ENCODE measurements at places on chromosomes 4 and X.

- peak; percentile 33 for DNase-seq
Observed at GRCh38 chrX:21528076-21528475, 130.1 kb downstream of the KLHL34 start.

DNA sequence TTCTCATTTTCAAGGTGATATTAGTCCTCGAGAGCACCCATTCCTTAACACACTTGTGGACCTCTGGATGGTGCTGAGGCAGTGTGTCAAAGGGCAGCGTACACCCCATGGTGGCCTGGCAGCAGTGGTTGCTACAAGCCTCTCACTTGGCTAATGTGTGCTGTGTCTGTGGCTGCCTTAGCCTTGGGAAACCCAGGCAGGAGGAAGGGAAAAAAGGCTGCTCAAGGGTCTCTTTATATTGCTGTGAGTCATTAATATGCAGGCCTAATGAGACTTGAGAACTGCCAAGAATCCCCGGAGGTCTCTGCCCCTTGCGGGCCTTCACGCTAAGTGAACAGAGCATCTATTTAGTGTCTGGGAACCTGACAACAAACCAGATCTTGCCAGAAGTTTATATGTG lies 7.0 kb downstream of the PCDH10 start:
- DNase-seq = no peak

DNA sequence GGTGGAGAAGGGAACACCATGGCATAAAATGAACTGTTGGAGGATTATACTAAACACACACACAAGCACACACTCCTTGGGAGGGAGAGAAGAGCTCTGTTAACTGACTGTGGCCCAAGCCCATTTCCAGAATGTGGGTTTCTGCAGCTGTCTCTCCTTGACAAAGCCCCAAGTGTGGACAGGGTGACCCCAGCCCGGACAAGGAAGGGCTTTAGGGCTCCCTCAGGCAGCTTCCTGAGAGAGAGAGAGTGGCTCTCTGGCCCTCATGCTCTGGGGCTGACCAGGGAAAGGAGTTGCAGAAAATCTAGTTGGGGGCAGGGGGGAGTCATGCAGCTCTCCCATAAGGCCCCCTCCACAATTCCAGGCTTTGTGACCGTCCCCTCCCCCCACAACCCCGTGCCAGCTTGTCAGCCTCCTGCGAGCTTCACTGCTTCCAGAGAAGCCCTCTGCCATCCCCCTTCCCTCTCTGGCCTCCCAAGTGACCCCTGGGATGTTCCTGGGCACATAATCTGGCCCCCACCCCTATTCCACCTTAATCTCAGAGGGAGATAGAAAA lies 590 bp downstream of the ARHGEF9 start:
- DNase-seq = no peak

- DNase-seq = no peak
Observed at GRCh38 chr4:7018281-7018680, 24.9 kb upstream of the TADA2B start.

DNA sequence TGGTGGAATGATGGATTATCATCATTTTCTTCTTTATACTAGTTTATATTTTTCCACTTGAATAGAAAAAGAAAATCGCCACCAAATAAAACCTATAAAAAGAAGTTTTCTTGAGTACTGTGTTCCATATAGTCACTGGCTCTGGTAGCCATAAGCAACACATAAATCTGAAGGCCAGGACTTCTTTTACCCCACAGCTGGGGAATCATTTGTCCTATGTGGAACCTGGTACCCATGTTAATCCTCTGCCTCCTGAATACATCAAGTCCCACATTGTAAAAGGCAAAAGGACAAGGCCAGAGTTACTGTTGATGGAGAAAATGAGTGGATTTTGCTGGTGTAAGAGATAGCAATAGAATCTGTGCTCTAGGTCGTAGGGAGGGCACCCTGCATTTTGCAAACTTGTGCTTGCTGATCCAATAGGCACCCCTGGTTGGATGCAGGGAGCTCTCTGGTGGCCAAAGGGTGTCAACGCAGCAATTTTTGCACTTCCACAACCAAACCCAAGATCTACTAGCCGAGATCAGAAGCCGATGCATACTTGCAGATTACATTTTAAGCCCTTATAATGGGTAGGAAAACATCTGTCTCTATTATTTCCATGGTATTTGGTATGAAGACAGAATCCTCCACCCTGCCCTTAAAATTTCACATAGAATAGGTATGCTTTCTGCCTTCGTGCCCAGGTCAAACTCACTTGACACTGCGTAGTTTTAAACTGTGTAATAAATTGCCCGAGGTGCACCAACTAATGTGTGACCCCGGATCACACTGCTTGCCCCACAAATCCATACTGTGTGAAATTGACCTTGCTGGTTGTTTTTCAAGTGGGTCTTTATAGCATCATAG lies 146.2 kb upstream of the SCML1 start:
- no peak for DNase-seq

DNA sequence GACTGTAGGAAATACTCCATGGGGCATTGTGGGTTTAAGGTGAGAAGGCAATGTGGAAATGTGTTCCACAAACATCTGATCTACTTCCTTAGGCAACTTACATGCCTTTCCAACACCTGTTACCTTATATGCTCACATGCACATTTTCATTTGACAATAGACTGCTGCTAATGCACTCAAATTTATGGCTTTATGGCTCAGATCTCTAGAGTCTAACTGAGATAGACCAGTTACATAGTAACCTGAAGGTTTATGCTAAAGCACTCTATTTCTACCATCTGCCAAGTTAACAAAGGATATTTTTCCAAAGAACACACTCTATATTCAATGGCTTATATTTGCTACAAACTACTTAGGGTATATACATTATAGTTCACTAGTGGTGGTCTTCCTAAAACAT lies 969.0 kb downstream of the TECRL start:
- DNase-seq = no peak

DNA sequence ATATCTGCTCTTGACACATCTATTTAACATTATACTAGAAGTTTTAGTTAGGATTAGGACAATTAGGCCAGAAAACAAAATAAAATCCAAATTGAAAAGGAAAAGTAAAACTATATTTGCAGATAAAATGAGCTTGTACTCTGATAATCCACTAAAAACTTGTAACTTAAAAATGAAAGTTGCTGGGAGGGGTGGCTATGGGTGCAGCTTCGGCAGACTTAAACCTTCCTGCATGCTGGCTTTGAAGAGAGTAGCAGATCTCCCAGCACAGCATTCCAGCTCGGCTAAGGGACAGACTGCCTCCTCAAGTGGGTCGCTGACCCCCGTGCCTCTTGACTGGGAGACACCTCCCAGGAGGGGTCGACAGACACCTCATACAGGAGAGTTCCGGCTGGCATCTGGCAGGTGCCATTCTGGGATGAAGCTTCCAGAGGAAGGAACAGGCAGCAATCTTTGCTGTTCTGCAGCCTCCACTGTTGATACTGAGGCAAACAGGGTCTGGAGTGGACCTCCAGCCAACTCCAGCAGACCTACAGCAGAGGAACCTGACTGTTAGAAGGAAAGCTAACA lies 2379.9 kb downstream of the ARAP2 start:
- DNase-seq = no peak

DNA sequence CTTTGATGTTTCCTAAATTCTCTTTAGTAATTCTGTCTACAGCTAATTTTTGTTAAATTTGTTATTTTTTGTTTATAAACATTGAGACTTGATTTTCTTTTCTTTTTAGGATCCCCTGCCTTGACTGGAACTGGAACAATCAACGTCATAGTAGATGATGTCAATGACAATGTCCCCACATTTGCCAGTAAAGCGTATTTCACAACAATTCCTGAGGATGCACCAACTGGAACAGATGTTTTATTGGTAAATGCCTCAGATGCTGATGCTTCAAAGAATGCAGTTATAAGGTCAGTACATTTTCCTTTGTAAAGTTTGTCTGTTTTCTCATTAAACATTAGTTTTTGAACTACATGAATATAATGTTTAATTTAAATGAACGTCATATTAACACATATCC lies 119.4 kb downstream of the FAT4 start:
- DNase-seq = no peak

- no peak for DNase-seq
Observed at GRCh38 chr4:25783943-25784342, 78.8 kb downstream of the SEL1L3 start.

DNA sequence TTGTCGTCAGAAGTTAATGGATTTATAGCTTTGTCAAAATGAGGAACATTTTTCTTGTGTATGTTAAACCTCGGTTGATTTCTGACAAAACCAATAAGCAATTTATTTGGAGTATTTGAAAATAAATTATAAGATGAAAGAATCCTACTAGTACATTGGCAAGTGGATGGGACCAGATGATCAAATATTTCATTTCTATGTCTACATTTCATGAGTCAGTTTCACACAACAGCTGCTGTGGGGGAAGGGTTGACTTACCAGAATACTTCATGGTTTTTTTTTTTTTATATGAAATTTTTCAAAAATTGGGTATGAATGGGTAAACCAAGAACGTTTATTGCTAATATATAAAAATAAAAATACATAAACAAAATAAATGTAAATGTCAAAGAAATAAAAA lies 39.4 kb downstream of the RAPGEF2 start:
- no peak for DNase-seq

GRCh38 chr4:60913002-60913401 lies 287.1 kb upstream of the ADGRL3 start:
- DNase-seq = no peak
